ENCODE measurements at places on chromosomes 5 and 9.

GRCh38 chr9:134976403-134976802, 58.7 kb upstream of the FCN1 start:
- no peak for DNase-seq

GRCh38 chr5:12003680-12004079, 99.4 kb upstream of the CTNND2 start:
- no peak for DNase-seq

GRCh38 chr5:36900283-36900682, 23.7 kb downstream of the NIPBL start:
- DNase-seq: peak; percentile 37

- DNase-seq: no peak
These were observed 97.9 kb downstream of the FSTL4 start for GRCh38 chr5:133514456-133514855.

DNA sequence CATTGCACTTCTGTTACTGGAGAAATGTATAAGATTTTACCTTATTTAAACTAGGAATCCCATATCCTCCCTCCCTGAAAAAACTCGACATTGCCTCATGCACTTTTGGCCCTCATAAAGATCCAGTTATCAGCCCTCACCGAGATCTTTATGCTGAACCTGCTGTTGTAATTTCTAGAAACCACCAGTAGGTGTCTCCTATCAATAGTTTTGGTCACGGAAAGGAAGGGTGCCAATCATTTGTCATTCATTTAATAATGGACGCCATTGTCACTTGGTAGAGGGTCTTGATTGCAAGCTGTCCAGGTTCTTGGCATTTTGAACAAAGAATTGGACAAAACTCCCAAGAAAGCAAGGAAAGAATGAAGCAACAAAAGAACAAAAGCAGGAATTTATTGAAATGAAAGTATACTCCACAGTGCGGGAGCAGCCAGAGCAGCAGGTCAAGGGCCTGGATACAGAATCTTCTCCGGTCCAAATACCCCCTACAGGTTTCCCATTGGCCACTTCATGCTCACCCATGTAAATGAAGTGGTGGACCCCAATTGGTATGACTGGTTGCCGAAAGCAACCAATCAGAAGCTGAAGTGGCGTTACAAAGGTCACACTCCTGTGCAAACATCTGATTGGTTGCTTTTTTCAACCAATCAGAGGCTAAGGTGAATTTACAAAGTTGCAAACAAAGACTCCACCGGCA, 524.3 kb downstream of the PSAT1 start:
- DNase-seq: peak; percentile 44

DNA sequence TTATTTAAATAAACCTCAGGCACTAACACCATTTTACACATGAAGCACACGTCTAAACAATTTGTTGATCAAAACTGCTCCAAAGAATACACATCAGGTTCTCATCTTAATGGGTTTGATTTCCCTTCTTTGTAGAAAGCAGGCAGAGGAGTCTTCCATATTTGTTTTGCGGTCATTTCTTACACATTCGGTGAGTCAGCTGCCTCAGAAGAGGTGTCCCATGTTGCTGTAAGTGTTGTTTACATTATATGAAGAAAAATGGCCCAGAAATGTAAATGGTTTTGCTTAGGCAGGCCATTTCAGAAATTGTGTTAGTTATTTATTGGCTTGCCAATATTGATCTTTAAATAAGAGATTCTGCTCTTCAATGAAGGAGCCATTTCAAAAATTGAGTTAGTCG, 325.8 kb downstream of the TENT4A start:
- DNase-seq: no peak

GRCh38 chr5:43702815-43703214, 99.8 kb downstream of the NNT start:
- no peak for DNase-seq
